ENCODE measurements at places on chromosomes 3 and 15.

GRCh38 chr3:44114142-44114541, 127.5 kb upstream of the TOPAZ1 start:
- DNase-seq = peak; percentile 20

DNA sequence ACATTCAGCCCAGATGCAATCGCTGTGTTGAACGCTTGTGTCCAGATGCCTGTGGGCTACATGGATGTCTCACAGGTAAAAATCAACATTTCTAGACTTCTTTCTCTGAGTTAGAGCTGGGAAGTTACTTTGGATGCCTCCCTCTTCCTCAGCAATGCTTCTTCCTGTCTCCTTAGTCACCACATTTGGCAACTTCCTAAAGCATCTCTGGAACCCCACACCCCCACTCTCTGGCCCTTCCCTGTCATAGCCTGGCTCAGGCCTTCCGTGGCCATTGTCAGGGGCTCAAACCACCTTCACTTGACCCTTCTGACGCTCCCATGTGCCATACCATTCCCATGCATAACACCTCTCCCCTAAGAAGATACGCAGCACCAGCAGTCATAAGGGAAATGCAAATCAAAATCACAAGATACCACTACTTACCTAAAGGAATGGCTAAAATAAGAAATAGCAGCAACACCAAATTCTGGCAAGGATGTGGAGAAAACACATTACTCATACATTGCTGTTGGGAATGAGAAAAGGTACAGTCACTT, 21.6 kb upstream of the RGMA start:
- DNase-seq = no peak

DNA sequence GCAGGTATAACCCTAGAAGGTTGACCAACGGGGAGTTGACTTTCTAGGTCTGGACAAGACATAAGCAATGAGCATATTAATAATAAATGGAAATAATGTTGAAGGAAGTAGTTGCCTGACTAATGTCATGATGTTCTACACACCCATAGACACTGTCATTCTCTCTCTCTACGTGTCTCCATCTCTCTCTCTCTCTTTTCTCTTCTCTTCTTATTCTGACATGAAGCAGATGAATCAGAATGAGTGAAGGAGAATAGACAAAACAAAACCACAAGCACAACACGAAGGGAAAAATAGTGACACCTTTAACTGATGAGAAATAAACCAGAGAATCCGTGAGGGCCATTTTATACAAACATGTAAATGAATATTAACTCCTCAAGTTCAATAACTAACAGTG, 26.7 kb upstream of the CCDC80 start:
- no peak for DNase-seq

DNA sequence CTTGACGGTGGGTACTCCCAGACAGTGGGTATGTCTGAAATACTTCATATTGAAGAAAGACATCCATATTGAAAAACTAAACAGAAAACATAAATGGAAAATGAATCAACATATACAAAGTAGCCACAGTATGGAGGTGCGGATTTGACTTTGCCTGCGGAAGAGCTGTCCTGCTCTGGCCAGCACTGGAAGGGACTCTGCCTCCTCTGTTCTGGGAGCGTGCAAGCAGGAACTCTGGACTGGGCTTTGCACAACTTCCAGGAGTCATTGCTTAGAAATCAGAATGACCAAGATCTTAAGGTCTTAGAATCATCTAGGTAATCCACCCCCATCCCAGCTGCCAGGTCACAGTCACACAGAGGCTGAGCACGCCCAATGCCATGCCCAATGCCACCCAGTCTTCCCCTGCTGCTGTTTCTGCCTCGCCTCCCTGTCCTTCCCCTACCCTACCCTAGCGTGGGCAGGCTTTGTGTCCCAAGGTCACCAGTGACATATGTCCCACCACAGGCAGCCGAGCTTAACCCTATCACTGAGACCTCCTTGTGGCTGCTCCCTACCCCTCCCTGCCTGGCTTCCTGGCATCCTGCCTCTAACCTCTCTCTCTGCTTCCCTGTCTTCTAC, 36.3 kb downstream of the CDC25A start:
- DNase-seq = no peak

DNA sequence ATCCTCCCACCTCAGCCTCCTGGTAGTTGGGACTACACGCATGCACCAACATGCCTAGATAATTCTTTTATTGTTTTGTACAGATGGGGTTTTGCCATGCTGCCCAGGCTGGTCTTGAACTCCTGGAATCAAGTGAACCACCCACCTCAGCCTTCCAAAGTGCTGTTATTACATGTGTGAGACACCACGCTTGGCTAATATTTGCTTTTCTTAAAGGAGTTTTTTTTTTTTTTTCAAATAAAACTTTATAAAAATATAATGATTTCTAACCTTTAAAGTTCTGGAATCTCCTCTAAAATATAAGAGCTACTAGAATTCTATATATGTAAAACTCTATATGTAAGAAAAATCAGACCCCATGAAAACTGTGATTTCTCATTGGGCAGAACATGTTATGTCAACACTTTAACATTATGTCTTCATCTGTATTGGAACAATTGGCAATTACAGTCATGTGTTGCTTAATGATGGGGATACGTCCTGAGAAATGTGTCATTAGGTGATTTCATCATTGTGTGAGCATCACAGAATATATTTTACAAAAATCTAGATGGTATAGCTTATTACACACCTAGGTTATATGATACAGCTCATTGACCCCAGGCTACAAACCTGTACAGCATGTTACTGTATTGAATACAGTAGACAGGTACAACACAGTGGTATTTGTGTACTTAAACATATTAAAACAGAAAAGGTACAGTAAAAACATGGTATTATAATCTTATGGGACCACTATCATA, 377.0 kb downstream of the PLCL2 start:
- DNase-seq = no peak

GRCh38 chr15:40985541-40986330, 32.5 kb downstream of the CHAC1 start:
- DNase-seq = no peak

- DNase-seq = peak; percentile 89
Observed at GRCh38 chr3:184314363-184314699, at the start of gene EIF4G1. Gene EIF4G1, plus strand, starts transcription at chr3:184314606. Its CDS starts 1,191 bp downstream, at chr3:184315797.

DNA sequence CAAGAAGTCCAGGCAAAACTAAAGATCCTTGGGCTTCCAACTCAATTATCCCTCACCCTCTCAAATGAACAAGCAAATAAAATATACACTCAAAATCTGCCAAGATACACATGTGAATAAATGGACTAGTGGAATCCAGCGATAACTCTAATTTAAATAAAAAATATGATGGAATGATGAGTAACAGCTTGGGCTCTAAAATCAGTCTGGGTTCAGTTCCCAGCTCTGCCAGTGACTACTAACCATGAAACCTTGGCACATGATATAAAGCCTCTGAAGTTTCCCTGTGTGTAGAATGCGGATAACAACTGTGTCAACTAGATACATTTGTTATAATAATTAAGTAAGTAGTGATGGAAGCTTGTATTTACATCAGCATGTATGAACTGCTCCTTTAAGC, 81.3 kb downstream of the CADPS start:
- no peak for DNase-seq

DNA sequence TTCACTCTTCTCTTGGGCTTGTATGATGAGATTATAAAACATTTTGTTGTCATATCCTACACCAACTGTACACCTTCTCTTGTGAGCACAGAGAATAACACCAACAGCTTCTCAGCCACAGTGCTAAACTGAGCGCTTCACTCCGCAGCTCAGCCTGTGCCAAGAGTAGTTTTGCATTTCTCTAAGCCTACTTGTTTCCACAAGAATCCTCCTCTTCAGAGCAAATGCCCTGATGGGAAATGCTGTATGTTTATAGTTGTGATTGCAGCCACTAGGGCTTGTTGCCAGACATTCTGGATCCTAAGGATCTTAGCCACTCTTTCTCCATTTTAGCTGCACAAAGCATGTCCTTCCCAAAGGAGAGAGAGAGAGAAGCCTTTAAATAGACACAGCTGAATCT, 138.8 kb upstream of the PLXND1 start:
- DNase-seq = no peak

GRCh38 chr3:71585887-71586809, 2.6 kb upstream of the FOXP1 start:
- no peak for DNase-seq

DNA sequence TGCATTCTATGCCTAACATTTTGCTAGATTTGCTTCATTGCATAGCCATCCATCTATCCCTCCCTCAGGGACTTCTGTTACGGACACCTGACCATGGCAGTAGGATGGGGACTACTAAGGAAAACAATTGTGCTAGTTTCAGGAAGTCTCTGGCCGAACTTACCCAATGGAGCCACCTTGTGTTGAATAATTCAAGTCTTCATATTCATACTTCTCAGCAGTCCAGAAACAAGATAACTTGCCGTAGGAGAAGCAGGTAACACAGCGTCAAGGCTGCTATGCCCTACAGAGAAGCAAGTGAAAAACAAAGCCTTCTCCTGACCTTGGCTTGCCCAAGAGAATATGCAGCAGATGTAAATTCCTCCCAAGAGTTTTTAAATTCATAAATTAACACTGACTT, 685.3 kb downstream of the GRM7 start:
- no peak for DNase-seq

DNA sequence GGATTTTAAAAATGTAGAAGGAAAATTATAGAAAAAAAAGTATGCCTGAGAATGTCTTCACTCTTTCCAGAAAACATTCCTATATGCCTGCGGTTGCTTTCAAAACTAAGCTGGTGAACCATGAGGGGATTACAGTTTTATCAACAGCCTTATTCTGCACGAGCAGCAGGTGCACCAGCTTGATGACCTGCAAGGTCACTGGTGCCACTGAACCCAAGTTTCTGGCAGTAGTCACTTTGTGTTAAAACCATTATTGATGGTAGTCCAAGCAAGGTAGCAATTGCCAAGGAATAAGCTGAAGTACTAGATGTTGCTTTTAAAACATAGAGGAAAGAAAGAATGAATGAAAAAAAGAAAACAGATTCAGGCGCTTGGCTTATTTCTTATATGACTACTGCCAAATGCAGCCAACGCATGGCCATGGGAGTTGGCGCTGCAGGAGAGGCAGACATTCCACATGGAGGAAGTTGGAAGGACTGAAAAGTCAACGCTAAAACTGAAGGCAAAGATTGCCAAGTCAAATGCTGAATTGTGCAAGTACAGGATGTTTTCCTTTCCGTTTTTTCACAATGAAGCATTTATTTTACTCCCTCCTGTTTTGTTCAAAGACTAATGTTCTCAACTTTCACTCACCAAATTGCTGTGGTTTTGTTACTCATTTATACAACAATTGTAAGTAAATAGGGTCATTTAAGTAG, 601.4 kb downstream of the CADM2 start:
- DNase-seq = no peak

DNA sequence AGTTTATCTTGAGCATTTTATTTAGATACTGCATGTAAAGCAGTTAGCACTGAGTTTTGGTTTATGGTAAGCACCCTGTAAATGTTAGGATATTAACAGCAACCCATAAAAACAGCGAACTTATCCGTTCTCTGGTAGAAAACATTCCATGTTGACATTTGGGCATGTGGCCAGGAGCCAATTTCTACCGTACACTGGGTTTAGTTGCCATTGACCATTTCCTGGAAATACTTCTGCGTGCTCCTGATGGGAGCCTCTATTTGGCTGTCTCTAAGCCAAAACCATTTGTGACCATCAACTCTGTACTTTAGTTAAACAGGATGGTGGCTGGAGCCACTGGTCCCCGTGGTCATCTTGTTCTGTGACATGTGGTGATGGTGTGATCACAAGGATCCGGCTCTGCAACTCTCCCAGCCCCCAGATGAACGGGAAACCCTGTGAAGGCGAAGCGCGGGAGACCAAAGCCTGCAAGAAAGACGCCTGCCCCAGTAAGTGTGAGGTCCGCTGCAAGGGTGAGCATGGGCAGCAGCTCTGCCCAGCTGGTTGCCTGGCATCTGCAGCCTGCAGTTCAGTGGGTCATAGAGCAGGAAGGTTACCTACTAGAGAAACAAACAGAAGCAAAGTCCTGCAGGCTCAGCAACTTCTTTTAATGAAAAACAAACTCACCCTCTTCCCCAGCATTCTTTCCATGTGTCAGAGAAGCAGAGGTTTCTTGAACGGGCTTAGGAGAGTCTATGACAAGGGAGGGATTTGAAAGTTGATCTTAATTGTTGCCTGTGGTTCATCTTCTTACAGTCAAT, 7.1 kb downstream of the THBS1 start:
- no peak for DNase-seq
